Cortex of kidney (tissue), 1 donor: ENCODE measurements at places on chromosomes 6 and 20.

- no peak for DNase-seq
Measured at GRCh38 chr6:150631283-150631983, 31.7 kb downstream of the PLEKHG1 start.

- no peak for DNase-seq
Measured at GRCh38 chr6:802701-803100, 109.8 kb upstream of the EXOC2 start.

DNA sequence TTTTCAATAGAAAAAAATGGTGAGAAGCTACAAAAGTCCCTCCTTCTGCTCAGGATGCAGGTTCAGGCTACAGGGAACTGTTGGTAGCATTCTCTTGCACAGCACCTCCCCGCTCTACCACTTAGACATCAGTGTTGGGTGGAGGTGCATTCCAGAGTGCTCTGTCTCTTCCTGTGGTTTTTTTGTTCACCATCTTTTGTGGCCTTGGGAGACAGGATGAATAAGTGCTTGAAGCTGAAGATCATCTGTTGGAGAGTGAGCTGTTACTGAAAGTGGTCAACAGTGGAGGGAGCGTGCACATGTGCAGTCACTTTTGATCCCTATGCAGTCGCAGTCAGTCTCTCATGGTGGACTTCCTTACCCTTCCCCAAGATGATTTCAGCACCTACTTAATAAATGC, 16.6 kb upstream of the BTBD3 start:
- no peak for DNase-seq

- no peak for DNase-seq
Measured at GRCh38 chr6:20575704-20576451, 41.6 kb downstream of the CDKAL1 start.

GRCh38 chr20:4638826-4639225, 82.9 kb upstream of the PRND start:
- no peak for DNase-seq

DNA sequence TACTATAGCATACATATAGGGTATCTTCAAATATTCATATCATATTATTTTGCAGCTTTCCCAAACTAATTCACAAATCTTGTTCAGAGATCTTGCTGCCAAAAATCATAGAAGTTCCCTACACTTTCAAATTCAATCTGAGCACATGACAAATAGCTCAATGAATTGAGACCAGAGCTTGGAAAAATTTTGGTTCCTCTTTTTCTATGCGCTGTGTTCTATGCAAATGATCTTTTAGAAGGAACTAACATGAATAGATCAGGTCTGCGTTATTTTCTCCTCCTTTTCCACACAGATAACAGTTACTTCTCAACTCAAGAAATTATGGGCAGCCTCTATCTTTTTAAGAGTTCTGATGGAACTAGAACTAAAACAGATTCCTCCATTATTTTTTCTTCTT, 316.3 kb downstream of the ARHGAP18 start:
- no peak for DNase-seq

DNA sequence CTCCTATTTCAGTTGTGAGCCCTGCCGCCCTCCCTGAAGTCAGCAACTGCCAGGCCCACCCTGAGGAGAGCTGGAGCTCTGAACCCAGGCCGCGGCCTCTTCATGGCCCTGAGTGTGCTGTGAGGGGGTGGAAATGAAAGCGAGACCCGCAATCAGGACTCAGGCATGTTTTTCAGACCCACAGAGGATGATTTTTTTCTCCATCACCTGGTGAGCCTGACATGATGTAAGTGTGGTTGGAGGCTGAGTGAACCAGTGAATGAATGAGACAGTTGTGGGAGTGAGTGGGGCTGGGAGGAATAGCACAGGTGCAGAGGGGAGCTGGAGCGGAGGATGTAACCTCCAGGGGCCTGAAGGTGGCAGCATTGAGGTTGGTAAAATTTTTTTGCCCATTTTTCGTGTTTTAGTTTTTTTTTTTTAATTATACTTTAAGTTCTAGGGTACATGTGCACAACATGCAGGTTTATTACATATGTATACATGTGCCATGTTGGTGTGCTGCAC, 18.3 kb downstream of the RAET1L start:
- DNase-seq: no peak

DNA sequence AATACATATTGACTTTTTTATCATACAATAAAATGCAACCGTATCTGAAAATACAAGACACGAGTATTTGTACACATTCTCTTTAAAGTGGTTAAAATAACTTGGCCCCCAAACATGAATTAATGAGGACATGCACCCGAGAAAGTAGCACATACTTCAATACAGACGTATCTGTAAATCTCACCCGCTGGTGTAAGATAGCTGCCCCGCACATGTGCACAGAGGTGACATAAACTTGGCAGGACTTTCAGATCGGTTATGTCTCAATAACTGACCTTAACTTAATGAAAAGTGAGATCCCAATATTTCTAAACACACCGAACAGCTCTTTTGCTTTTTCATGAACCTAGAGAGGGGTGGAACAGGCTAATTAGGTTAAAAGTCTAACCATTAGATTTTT, 91.5 kb upstream of the RPS6KA2 start:
- no peak for DNase-seq

- DNase-seq: no peak
Measured at GRCh38 chr20:61760731-61761130, 304.9 kb downstream of the TAF4 start.

GRCh38 chr6:87196275-87196842, 41.0 kb downstream of the ZNF292 start:
- no peak for DNase-seq

- no peak for DNase-seq
Measured at GRCh38 chr6:123635144-123635543, 1.6 kb downstream of the TRDN start.

DNA sequence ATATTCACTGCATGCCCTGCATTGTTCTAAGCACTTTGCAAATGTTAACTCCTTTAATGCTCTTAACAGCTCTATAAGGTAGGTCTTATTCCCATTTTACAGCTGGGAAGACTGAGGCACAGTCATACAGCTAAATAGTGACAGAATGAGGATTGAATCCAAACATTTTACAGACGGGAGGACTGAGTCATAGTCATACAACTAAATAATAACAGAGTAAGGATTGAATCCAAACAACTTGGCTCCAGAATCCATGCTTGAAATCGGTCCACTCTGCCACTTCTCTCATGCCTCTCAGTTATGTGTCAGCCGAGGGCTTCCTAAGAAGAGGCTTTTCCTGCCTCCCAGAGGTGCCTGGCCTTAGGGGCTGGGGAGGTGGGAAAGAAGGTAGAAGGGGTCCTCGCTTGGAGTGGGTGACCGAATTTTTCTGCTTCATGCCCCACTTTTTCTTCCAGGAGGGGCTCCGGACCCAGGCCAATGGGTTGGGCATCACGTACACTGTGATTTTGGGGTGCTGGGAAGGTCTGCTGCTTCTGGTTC, 137.4 kb upstream of the RNF24 start:
- DNase-seq: no peak

DNA sequence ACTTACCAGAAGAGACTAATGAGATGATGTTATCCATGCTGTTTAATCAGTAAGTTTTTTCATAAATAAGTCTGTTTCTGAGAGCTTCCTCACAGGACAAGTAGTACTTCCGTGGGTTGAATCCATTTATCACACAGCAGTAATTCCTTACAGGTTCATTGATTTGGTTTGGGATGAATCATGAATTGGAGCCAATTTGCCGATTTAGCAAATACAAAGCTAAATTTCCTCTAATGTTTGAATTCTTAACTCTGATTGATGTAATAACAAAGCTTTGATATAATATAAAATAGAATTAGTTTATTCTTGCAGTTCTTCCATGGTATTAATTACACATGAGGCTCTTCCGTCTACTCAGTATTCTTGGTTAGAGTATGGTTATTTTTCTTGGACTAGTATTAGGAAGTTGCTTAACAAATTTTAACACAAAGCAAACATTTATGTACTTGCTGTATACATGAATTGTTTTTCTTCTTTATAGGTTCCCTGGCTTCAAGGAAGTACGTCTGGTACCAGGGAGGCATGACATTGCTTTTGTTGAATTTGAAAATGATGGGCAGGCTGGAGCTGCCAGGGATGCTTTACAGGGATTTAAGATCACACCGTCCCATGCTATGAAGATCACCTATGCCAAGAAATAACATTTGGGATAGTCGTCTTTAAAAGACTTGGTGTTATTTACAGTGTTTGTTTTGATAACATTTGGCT, 7.6 kb upstream of the OTOR start:
- DNase-seq: no peak

- no peak for DNase-seq
Measured at GRCh38 chr6:42302411-42302810, 84.8 kb upstream of the MRPS10 start.
